ENCODE measurements at places on chromosomes 4 and X. TPM values are rescaled to one million over a fixed set of nuclear protein-coding genes. Genes with fewer than 3 reads are reported as not detected.
A peak's percentile ranks its signal among the peaks of the same experiment; 100 is the strongest.

Gene QRFPR
- not detected for total RNA-seq

Gene PNMA5
- total RNA-seq = not detected

Gene SHROOM4
- total RNA-seq = 6.8 TPM

- DNase-seq = no peak
Observed at GRCh38 chr4:94913316-94913715, 155.6 kb downstream of the BMPR1B start.

DNA sequence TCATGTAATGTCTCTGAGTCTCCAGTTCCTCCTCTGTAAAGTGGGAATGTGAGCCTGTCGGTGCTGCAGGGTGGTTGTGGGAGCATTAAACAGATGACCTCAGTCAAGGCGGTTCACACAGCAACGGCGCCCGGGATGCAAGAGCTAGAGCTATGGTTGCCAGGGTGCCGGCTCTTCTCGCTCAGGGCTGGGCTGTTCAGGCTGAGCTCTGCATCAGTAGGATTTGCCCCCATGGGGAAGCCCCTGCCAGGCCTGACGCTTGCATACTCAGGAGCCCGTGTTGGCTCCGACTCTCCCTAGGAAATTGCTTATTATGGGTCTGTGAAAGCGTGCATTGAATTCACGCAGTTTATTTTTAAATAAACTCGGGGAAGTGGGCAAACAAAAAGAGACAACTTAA, 67.3 kb downstream of the PSAPL1 start:
- DNase-seq = no peak

GRCh38 chrX:96689991-96690390, 5.3 kb downstream of the DIAPH2 start:
- DNase-seq = no peak

- DNase-seq = no peak
Observed at GRCh38 chr4:72984351-72984750, 85.2 kb downstream of the COX18 start.

- peak; percentile 76 for DNase-seq
Observed at GRCh38 chr4:139243448-139244365, 36.3 kb downstream of the MGARP start.

- no peak for DNase-seq
Observed at GRCh38 chr4:138199568-138200235, 42.4 kb downstream of the SLC7A11 start.
